ENCODE measurements at places on chromosomes 1 and 21.

- no peak for DNase-seq
Observed at GRCh38 chr1:232550007-232550406, 79.9 kb downstream of the SIPA1L2 start.

DNA sequence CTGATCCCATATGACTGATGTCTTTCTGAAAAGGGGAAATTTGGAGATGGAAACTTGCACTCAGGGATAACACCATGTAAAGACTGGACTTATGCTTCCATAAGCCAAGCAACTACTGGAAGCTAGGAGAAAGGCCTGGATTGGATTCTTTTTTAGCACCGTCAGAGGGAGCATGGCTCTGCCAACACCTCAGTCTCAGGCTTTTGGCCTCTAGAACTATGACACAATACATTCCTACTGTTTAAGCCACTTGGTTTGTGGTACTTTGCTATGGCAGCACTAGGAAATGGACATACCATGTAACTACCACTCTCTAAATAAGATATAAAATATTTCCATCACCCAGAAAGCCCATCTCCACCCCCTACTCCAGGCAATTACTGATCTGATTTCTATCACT, 139.7 kb downstream of the CYYR1 start:
- no peak for DNase-seq

GRCh38 chr1:114094675-114095074, 59.0 kb downstream of the SYT6 start:
- no peak for DNase-seq

- no peak for DNase-seq
Observed at GRCh38 chr1:237065903-237066302, 23.9 kb downstream of the RYR2 start.

DNA sequence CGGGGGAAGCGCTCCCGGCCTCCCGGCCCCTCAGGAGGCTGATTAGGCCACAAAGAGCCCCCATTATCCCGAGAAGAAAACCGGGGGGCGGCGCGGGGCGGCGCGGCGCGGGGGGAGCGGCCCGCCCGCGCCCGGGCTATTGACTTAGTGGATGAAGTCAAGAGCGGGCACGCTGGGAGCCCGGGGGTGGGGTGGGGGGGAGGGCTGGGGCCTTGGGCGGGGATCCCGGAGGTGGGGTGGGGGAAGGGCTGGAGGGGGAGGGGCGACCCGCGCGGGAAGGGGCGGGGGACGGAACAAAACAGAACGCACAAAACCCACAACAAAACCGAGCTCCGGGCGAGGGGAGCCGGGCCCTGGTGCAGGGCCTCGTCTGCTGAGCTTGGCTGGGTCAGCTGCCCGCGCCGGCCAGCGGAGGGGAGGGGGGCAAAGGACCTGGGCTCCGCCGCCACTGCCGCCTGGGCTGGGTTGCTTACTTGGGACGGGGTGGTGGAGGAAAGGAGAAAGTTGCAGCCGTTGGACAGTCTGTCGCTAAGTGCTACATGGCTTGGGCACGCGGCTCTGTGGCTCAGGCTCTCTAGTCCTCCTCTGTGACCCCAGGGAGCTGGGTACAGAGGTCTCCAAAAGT, 16.3 kb downstream of the PAX7 start:
- DNase-seq, result no peak

DNA sequence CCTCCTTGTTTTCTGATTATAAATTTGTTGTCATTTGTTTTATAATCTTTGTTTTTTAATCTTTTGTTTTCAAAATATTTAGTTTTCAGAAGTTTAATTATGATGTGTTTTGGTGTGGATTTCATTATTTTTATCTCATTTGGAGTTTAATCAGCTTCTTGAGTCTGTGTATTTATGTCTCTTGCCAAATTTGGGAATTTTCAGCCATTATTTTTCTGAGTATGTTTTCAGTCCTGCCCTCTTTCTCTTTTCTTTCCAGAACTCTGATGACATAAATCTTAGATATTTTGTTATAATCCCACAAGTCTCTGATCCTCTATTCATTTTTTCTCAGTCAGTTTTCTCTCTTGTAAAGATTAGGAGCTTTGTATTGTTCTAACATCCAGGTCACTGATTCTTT, 89.8 kb downstream of the RHOU start:
- DNase-seq, result no peak

- DNase-seq, result no peak
Observed at GRCh38 chr1:235513495-235514366, 9.5 kb upstream of the B3GALNT2 start.

- no peak for DNase-seq
Observed at GRCh38 chr1:36675106-36675505, 192.4 kb upstream of the CSF3R start.

Data from mesothelial cell of epicardium (in vitro differentiated cells).